ENCODE measurements at places on chromosomes 6 and 20.

DNA sequence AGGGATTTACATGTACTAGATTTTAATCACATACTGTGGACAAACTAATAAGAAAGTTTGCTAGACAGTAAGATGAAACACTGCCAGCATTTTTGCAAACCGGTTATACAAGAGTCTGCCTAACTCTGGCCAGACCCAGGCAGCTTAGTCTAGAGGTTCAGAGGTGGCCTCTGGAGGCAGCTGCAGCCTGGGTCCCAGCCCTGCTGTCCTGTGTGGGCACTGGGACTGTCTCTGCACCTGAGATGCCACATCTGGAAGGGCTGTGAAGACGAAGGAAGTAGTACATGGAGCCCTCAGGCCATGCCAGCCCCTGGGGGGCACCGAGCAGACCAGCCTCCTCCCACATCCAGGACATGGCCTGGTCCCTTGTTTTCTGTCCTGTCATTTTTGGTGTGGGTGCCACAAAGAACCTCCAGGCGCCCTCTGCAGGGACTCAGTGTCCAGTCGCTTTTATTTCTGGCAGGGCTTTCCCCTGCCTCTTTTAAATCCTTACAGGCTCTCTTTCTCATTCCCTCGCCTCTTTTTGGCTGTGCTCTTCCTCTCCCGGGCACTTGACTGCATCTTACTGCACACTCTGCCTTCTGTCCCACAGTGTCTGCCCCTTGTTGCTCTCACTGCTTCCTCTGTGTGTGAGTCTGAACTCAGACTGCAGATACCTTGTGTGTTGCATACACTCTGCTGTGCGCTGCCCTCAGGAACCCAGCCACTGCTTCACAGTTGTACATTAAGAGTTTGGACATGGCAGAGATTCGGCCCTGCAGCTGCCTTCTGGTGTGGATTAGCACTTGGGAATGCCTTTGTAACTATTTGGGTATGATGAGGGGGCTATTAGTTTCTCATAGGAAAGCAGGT lies 216.7 kb downstream of the ZDHHC14 start:
- DNase-seq: peak; percentile 42

GRCh38 chr20:50223039-50224005 lies 32.7 kb downstream of the CEBPB start:
- DNase-seq: no peak

DNA sequence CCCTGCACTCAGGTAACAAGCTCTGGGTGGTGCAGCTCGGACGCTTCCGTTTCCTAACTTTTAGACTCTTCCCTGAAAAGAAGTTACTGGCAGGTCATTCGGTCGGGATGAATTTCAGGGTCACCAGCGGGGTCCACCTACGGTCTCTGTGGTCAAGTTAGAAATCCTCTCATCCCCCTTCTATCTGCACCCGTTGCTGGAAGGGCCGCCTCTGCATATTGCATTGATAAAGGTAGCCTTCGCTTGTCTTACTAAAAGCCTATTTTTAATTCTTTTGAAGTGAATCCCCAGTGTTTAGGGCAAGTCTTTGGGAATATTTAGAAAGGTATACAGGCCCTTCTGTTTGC lies 47.3 kb downstream of the LRRN4 start:
- DNase-seq: no peak

DNA sequence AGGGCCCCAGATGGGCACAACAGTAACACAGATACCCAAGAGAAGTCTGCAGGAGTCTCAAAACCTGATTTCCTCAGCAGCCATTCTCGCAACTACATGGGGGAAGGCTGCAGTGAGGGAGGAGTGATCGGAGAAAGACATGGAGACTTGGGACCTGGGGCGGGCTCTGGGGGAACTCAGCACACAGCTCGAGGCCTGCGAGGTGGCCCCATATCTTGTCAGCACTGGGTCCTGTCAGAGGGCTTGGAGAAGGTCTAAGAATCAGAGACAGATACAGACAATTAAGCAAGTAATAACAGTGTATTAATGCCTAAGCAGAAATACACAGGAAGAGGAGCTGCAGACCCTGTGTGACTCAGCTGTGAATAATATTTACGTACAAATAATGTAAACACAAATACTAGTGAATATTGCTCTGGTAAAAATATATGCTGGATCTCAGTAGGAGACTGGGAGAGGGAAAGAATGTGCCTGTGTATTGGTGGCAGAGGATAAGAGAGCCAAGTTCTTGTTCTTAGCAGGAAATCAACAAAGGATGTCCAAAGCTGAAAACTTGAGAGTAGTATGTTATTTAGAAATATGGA lies 336.2 kb downstream of the ZFAND3 start:
- no peak for DNase-seq

DNA sequence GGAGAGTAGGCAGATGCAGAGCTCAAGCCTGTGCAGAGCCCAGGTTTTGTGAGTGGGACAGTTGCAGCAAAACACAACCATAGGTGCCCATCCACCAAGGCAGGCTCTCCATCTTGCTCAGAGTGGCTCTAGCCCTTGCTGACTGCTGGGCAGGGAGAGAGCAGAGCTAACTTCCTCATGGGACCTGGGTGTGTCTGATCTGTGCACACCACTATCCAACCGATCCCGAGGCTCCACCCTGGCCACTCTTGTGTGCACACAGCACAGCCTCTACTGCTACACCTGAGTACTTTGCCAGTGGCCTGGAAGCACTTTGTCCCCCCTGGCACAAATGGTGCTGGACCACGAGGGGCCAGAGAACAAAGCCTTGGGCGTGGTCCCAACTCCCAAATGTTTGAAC lies 7.9 kb upstream of the DEFB125 start:
- DNase-seq: no peak

DNA sequence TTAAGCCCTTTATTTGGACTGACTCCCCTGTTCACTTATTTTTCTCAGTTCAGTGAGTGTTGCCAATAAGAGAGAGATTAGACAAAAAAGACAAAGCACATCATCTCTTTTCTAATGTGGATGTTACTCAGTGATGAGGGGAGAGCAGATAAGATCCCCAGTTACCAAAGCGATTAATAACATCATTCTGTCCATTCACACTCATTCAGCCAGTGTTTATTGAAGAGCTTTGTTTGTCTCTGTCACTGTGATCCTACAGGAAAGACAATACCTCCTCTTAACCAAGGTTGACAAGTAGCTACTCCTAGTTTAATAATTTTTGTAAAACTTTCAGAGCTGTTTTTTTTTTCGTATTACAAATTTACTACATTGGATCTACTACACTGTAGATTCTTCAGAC lies 163.0 kb downstream of the EYA4 start:
- DNase-seq: no peak

DNA sequence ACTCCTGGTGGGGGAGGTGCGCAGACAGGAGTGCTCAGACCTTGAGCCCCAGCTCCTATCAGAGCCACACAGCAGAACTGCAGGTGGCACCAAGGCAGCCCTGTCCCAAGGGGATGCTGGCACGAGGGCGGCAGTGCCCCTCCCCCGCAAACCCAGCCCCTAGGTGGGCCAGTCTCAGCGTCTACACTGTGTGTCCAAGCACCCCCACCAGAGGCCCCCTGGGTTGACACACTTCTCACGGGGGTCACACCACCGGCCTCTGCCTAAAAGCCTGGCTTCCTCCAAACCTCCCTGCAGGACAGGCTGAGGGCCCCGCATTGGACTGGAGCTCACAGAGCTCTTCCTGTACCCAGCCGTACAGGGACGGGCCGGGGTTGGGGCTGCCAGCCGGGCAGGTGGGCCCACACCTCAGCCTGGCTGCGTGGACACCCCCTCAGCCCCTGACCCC lies 8.1 kb downstream of the SLC2A4RG start:
- DNase-seq: no peak

DNA sequence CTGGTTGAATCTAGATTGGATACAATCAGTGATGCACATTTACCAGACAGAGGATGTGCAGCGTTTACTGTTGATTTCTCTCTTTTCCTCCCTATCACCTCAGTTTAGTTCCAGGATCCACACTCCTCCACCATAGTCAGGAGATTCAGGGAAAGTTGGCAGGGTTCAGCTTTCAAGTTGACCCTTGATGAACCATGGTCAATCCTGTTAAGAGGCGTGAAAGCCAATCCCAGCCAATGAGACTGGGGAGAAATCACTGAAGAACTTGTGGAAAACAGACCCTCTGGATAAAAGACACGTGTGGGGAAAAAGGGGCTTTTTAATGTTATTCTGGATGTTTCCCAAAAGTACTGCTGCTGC lies 19.2 kb upstream of the SCP2D1 start:
- no peak for DNase-seq

- peak; percentile 58 for DNase-seq
Measured at GRCh38 chr6:146856296-146856695, 257.5 kb downstream of the ADGB start.

DNA sequence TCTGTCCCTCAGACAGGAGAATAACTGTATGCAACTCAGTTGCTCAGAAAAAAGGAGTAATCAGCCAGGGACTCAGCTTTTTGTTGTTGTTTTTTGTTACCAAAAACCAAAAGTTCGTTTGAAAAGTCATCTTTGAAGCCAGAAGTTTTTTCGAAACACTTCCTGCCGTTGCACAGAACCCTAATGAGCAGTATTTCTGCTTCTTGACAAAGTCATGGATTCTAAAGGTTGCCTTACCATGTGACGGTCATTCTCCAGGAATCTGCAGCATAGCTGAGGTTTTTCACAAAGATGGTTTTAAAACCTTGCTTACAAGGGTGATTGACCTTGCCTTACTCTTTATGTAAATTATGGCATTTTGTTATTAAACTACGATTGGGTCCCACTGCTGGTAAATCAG lies 1.9 kb downstream of the RAB32 start:
- DNase-seq: no peak

- DNase-seq: no peak
Measured at GRCh38 chr6:125192610-125192930, 39.0 kb downstream of the TPD52L1 start.

GRCh38 chr6:112014483-112014882 lies 39.4 kb upstream of the CCN6 start:
- DNase-seq: no peak

DNA sequence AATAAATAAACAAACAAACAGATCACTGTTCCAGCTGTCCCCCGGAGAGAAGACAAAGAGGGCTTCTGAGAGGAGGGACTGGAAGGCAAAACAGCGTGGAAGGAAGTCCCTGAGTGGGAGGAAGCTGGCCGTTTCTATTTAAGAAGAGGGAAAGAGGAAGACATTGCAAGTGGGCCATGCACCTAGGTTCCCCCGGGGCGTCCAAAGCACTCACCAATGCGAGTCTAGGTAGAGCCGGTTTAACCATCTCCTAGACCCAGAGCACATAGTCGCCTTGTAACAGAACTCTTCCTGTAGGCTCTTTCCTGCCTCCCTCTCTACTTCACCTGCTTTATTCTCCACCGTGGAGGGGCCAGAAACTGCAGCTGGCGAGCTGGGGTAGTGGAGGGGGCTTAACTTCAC lies 158.4 kb downstream of the ZDHHC14 start:
- DNase-seq: no peak

GRCh38 chr6:68975816-68976215 lies 340.7 kb downstream of the ADGRB3 start:
- no peak for DNase-seq

GRCh38 chr6:31094389-31094881 lies 17.9 kb downstream of the C6orf15 start:
- DNase-seq: no peak

GRCh38 chr6:11025921-11026635 lies 18.0 kb downstream of the ELOVL2 start:
- DNase-seq: no peak

DNA sequence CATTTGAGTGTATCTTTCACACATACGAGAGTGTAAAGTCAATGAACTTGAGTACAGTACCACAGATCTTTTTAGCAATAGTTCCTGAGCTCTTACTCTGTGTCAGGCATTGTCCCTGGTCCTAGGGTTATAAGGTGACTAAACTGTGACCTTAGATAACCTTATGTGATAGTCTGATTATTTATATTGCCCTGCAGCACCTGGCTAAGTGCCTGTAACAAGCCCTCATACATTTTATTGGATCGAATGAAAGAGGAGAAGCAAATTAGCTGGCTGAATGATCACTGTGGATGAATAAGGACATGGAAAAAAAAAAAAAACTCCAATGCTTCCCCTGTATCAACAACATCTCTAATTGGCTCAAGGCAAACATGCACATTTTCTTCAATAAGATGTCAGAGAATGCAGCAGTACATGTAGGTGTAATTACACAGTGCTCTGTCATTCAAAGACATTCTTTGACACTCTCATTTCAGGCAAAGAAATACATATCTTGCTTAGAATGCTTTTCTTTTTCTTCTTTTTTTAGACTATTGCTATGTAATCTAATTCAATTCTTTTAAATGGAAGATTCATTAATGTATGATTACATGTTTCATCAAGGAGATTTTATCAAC lies 153.4 kb downstream of the PHACTR1 start:
- DNase-seq: no peak

DNA sequence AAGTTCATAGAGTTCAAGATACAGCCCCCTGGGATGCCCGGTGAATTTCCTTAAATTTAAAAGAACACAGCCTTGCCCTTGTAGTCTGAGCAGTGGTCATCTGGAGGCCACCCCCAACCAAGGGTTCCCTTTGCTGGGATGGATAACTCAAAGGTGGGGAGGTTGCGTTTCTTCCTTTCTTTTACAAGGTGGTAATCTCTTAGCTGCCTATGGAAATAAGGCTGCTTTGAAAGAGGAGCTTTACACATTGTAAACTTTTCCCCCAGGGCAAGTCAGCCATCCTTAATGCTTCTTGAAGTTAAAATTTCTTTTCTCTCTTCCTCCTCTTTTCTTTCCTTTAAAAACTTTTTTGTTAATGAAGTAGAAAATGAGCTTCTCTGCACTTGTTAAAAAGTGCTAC lies 71.2 kb upstream of the PRDM1 start:
- DNase-seq: no peak

DNA sequence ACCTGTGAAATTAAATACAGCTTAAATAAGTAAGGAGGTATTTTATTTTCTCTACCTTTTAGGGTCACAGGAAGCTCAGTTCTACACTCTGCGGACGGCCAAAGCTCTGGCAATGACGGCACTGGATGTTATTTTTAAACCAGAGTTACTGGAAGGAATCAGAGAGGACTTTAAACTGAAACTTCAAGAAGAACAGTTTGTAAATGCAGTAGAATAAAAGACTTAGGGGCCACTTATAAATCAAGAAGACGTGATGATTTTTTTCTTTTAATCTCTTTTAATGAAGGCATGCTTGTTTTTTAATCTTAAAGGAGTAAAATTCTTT lies 16.2 kb downstream of the PM20D2 start:
- DNase-seq: no peak

GRCh38 chr6:98827295-98828159 lies 6.8 kb upstream of the POU3F2 start:
- no peak for DNase-seq

GRCh38 chr20:16003310-16003709 lies 569.9 kb downstream of the KIF16B start:
- no peak for DNase-seq

DNA sequence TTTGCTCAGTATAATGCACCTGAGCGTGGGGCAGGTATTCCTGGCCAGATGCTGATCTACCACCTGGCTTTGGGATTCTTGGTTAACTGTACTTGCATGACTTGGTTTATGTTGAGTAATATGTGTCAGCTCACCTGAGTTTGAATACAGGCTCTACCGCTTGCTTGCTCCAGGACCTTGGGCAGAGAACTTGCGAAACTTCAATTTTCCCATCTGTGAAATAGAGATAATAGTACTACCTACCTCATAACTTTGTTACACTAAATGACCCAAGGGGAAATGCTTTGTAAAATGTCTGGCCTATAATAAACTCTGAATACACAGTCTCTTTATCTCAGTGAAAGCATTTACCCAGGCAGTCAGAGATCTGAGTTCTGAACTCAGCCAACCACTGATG lies 51.8 kb downstream of the SCAND1 start:
- no peak for DNase-seq

Measured in stimulated activated naive CD8-positive, alpha-beta T cell treated with anti-CD3 and anti-CD28 coated beads, Interleukin-15, amount 100 ng/mL, for 72 hours (primary cell).